Activated CD4-positive, alpha-beta T cell treated with anti-CD3 and anti-CD28 coated beads, Interleukin-2, amount 50 U/mL, for 16 hours (primary cell): ENCODE measurements at places on chromosomes 3 and 15.

GRCh38 chr15:74306781-74307217 is 60.6 kb downstream of the CYP11A1 start:
- no peak for DNase-seq

GRCh38 chr15:59251001-59251845 is 44.6 kb downstream of the LDHAL6B start:
- DNase-seq = peak; percentile 24

DNA sequence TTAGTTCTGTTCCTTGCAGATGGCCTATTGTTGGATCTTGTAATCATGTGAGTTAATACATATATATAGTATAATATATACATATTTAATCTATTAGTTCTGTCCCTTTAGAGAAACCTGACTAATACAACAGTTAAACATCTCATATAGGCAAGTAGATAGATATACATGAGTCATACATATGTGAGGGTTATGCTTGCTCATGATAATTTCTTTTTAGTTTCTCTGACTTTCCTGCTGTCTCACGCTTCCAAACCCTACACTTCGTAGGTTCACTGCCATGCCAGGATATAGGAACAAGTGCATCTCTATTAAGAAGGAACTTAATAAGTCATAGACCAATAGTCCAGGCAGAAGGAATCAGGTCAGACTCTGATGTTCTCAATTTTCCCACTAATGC is 16.8 kb upstream of the CLDN16 start:
- DNase-seq = no peak

DNA sequence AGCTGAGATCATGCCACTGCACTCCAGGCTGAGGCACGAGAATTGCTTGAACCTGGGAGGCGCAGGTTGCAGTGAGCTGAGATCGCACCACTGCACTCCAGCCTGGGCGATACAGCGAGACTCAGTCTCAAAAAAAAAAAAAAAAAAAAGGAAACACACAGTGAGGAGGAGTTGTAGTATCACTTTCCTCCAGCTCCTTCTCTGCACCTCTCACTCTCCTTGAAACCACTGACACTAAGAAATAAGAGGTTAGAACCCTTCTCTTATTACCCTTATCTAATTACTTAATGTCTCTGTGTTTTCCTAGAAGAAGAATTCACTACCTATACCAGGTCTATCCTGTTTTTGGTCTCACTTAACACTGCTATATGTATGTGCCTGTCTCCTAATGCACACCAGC is 31.7 kb downstream of the RAB27A start:
- no peak for DNase-seq

GRCh38 chr3:195187609-195188425 is 83.1 kb downstream of the XXYLT1 start:
- no peak for DNase-seq

GRCh38 chr3:130963878-130964277 is 62.7 kb downstream of the ASTE1 start:
- DNase-seq = no peak

DNA sequence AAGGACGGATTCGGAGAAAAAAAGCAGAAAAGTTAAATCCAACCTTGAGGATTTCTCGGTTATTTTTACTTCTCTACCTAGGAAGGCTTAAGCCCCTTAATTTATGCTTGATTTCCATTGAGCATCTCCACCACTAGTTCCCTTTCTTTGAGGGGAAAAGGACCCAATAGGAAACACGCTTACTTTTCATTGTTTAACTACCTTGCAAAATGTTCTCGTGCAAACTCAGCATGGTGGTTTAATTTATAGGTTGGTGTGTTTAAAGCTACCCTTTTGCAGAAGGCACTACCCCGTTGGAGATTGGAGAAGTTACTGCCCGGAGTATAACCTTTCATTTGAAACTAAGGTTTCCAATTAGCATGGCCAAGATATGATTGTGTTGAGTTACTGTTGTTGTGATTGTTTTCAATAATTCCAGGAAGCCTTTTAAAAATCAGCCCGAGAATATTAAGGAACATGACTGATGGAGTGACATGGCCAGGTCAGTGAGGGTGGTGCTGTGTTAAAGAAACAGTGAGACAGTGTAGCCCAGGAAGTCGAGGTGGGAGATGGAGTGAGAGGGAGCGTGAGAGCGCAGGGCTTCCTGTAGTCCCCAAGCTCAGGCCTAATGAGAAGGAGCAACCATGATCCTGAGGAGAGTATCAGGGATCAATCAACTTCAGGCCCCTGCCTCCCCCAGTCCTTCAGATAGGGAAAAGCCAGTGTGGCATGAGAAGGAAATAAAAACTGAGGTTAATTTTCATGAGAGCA is 76.6 kb downstream of the AQP9 start:
- DNase-seq = no peak

- DNase-seq = no peak
Measured at GRCh38 chr15:95324656-95325055, 1005.8 kb upstream of the NR2F2 start.

DNA sequence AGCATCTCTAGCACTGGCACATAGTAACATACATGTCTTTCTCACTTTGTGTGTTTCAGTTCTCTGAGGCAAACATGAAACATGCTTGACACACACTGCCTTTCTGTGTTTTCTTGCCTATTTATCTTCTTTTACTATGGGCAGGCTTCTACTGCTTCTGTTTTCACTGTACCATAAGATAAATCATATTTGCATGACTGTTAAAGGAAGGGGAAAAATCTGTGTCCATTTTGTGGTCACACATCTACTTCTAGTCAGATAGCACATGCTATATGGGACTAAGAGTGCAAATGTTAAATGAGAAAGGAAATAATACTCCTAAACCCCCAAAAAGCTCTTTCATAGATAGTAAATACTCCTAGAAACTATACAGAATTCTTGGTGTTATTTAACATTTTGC is 386.4 kb downstream of the ZBTB20 start:
- DNase-seq = no peak

GRCh38 chr15:61649046-61649445 is 411.2 kb downstream of the VPS13C start:
- no peak for DNase-seq

DNA sequence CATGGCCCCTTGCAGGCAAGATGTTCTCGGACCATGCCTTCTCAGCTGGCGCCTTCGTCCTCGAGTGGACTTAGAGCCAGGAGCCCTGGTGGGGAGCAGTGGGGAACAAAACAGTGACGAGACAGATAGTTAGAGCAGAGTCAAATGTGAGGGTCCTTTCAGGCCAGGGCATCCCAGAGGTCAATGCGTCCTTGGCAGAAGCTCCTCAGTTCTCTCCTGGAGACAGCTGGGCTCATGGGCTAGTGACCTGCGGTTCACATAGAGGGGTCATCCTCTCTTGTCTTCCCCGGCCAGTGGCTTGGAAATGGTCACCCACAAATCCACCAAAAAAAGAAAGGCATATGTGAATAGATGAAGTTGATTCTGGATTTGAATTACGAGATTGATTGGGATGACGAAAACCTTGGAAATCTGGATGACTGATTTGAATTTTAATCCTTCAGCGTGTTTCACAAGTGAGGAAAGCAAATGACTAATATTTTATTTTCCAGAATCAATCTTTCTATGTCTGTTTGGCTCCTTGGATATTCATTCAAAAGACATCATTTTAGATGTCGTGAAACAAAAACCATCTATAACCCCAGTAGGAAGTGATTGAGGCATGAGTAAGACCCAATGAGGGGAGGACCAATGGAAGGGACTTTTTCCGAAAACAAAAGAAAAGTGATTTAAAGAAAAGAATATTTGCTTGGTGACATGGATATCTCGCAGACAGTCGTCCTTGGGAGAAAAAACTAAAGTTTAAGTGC is 84.5 kb downstream of the ASB7 start:
- DNase-seq = no peak

- DNase-seq = no peak
Measured at GRCh38 chr3:3664935-3665334, 134.3 kb upstream of the LRRN1 start.

- peak; percentile 23 for DNase-seq
Measured at GRCh38 chr3:128863560-128863959, 15.9 kb upstream of the ACAD9 start.

GRCh38 chr3:44093531-44093930 is 148.2 kb upstream of the TOPAZ1 start:
- DNase-seq = no peak

DNA sequence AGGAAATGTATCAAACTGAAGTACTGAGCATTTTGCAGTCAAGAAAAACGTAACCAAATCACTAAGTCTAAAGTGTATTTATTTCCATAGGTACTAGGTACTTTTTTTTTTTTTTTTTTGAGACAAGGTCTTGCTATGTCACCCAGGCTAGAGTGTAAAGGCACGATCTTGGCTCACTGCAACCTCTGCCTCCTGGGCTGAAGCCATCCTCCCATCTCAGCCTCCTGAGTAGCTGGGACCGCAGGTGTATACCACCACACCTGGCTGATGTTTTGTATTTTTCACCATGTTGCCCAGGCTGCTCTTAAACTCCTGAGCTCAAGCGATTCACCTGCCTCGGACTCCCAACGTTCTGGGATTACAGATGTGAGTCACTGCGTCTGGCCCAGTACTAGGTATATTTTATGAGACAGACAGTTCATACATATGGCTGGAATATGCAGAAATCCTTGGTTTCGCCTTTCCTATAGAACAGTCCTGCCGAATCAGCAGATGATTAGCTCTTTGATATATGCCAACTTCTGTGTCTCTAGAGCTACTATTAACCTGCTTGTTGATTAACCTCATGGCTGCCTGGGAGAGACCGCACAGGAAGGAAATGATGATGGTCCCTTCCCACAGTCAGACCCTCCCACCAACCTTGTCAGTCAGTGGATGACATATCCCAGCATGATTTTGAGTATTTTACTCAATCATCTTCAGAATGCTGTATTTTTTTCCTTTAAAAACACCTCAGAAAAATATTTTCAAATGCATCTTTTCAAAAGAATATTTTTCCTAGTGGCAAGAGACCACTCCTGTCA is 32.3 kb downstream of the TMOD3 start:
- peak; percentile 65 for DNase-seq

DNA sequence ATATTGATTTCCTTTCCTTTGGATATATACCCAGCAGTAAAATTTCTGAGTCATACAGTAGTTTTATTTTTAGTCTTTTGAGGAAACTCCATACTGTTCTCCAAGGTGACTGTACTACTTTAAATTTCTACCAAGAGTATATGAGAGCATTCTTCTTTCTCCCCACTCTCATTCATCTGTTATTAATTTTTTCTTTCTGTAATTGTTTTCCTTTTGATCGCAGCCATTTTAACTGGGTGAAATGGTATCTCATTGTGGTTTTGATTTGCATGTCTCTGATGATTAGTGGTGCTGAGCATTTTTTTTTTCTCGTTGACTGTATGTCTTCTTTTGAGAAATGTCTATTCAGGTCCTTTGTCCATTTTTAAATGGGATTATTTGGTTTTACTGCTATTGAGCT is 18.3 kb upstream of the VGLL3 start:
- no peak for DNase-seq

GRCh38 chr3:101865751-101866509 is 16.6 kb downstream of the NFKBIZ start:
- no peak for DNase-seq

DNA sequence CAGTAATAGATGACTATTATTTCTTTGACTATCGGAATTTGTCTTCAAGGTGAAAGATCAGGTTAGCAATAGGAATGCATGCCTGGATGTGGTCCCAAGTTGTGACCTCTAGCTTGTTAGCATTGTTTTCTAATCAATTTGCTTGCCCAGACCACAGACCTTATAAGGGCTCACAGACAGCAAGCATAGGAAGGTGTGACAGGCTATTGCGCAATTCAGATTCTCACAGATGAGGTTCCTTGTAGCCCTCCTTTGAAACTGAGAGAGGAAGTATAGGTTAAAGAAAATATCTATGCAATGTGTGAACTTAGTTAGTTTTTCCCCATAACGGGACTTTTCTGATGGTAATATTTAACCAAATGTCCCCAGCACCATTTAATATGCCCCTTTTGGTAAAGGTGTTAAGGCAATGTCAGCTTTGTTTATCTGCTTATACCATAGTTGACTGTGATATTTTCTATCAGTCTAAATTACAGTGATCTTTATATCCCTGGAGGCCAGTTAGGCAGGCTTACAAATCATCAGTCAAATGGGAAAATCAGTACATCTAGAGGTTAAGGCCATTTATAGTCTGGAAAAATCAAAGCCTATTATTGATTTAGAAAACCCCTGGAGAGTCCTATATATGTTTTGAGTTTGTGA is 168.1 kb upstream of the MBNL1 start:
- peak; percentile 50 for DNase-seq

DNA sequence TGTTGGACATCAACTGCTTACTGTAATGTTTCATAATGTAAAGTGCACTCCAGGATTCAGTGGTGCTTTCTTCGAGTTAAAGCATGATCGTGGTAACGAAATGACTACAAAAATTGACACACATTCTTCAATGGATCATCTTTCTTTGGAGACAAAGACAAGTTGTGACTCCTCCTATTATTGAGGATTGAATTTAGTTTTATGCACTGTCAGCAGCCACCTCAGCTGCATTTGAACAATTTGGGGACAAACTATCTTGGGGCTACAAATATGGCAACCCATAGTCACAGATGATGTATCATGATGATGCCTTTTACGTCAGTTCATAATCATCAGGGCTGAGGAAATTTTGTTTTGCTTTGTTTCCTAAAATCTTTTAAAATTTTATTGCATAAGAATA is 140.2 kb upstream of the ICE2 start:
- DNase-seq = no peak

DNA sequence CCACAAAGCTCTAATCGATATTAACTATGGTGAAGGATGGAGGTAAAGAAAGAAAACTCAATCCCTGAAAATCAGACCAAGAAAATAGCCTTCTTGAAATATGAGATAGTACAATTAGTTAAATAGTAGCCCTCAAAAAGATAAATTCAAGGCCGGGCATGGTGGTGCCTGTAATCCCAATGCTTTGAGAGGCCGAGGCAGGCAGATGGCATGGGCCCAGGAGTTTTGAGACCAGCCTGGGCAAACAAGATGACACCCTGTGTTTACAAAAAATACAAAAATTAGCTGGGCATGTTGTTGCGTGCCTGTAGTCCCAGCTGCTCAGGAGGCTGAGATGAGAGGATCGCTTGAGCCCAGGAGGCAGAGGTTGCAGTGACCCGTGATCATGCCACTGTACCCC is 31.6 kb upstream of the CEP152 start:
- DNase-seq = no peak

GRCh38 chr3:38022896-38023709 is 6.3 kb downstream of the PLCD1 start:
- DNase-seq = no peak

GRCh38 chr3:4829031-4829394 is 150.2 kb upstream of the BHLHE40 start:
- DNase-seq = peak; percentile 77

GRCh38 chr3:55488398-55489055 is 1.4 kb upstream of the WNT5A start:
- peak; percentile 20 for DNase-seq

- no peak for DNase-seq
Measured at GRCh38 chr3:122416966-122417365, 1.1 kb upstream of the WDR5B start.

DNA sequence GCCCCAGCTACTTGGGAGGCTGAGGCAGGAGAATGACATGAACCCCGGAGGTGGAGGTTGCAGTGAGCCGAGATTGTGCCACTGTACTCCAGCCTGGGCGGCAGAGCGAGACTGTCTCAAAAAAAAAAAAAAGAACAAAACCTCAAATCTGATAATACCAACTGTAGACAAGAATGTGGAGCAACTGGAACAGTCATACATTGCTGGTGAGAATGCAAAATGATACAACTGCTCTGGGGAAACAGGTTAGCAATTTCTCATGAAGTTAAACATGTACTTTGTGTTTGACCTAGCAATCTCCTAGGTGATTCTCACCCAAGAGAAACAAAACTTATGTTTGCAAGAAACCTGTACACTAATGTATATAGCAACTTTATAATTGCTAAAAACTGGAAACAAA is 4.4 kb upstream of the VHL start:
- DNase-seq = no peak

GRCh38 chr15:67606742-67607141 is 64.2 kb downstream of the MAP2K5 start:
- DNase-seq = no peak

- no peak for DNase-seq
Measured at GRCh38 chr15:53448232-53449015, 311.0 kb downstream of the WDR72 start.
